ENCODE measurements at places on chromosomes 5 and 9.

GRCh38 chr5:53381-54174 lies 38.4 kb upstream of the PLEKHG4B start:
- DNase-seq: no peak

DNA sequence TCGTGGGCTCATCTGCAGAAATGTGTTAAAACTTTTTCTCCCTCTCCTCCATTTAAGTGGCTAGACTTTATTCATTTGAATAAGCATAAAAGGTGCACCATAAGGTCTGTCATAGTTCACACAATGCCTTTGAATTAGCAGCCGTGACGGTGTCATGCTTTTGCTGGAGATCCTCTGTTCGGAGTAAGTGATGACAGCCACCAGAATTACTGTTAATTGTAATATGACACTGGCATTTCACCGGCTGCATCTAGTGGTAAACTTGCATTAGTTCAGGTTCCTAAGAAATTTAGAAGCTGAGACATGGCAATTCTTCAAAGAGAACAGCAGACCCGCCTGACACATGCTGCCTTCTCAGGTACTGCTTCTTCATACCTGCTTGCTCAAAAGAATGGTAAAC lies 241.7 kb downstream of the EBF1 start:
- DNase-seq: no peak

DNA sequence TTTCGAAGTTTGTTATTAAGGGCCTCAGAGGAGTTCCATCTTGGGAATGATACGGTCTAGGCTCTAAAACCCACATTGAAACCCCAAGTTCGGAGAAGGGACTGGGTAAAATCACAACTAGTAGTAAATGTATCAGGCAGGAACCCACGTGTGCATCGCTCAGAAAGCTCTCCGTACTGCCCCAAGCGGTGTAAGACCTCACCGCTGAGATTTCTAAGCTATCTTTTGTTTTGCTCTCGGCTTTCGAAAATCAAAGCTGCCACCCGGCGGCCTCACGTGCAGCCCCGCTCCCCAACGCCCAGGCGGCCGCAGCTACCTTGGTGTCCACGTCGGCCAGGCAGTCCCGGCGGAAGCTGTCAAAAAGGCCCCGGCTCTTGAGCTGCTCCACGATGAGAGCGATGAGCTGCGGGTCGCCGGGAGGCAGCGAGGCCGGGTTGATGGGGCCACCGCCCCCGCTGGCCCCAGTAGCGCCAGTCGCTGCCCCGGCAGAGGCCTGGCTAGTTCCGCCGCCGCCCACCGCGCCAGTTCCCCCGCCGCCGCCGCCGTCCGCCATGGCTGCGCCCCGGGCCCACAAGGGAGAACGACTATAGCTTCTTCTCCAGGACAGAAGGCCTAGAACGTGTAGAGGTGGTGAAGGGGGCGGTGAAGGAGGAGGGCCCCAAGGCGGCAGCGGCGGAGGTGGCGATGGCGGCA lies 420 bp downstream of the BOD1 start:
- peak; percentile 69 for DNase-seq

DNA sequence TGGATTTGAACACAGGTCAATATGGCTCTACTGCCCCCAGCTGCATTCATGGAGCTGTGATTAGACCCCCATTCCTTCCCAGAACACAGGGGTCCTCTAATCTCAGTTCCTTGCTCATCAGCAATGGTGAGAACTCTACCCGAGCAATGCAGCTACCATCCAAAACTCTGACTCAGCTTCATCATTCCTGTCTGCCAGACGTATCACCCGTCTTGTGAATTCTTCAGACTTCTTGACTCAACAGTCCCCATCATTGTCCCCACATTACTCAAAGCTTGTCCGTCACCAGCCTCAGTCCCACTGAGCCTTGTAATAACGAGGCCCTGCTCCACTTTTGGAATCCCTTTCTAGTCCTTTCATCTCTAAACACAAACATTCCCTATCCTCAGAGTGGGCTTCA lies 36.3 kb upstream of the STX17 start:
- DNase-seq: no peak

DNA sequence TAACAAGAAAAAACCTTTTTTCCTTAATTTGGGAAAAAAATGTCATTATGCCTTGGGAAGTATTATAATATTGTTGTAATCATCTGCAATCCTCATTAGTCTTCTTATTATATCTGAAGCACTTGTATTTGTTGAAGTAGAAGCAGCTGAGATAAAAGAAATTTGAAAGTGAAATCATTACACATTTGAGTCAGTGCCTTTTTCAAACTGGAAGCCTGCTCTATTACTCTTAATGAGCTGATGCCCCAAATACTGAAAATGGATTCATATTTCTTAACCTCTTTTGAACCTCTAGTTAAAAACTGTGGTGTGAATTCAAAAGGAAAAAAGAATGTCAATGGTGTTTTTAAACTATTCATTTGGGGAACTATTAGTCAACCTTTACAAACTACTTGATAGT lies 1027.7 kb downstream of the NR2F1-AS1 start:
- no peak for DNase-seq

DNA sequence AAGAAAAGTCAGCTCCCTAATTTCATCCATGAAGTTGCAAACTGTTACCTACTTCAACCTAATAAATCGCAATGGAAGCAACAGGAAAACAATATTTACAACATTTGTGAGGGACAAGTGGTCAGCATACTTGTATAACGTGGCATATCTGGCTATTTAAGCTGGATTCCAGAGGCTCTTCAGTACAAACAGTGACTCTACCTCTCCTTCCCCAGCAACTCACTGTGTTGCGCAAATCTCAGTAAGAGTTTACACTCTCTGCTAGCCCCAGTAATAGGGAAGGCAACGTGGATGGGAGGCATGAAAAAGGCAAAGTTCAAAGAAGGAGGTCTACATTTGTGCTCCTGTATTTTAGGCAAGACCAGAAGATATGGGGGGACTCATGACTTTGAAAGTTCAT lies 18.9 kb upstream of the SEMA5A start:
- DNase-seq: no peak

DNA sequence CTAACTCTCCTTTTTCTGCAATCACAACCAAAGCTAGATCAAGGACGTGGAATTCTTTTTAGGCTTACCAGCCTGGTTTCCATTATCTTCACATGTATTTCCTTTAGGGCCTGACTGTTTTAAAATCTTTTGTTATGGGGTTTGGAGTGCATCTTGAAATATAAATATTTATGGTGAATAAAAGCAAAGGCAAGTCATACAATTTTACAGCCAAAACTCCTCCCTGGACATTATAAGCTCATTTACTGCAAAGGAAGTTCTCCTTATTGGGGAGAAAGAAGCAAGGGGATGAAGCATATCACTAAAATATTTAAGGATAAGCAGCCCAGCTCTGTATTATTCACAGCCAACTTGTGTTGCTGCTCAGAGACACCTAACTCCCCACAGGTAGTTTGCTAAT lies 132.2 kb upstream of the TARS1 start:
- no peak for DNase-seq

- no peak for DNase-seq
Observed at GRCh38 chr9:137575716-137576411, 2.9 kb downstream of the DPH7 start.

- no peak for DNase-seq
Observed at GRCh38 chr5:26329562-26330189, 708.7 kb downstream of the CDH9 start.

- DNase-seq: no peak
Observed at GRCh38 chr5:176943816-176944215, 44.7 kb upstream of the HK3 start.

- no peak for DNase-seq
Observed at GRCh38 chr5:129499208-129499852, 39.2 kb downstream of the ADAMTS19 start.

DNA sequence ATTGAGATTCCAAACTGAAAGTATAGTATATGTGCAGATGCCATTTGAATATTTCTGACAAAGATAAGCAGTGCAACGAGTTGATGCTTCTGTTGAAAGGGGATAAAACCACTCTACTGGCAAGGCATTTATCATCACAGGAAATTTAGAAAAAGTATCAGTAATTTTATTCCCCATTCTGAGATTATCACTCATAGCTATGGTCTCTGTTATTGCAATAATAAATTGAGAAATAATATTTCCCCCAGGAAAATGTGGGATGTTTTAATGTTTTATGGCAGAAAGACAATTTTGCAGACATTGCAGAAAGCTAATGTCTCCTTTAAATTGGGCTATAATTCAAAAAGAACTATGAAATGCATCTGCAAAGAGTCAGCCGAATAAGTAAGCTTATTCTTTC lies 1612.7 kb upstream of the ACO1 start:
- no peak for DNase-seq

DNA sequence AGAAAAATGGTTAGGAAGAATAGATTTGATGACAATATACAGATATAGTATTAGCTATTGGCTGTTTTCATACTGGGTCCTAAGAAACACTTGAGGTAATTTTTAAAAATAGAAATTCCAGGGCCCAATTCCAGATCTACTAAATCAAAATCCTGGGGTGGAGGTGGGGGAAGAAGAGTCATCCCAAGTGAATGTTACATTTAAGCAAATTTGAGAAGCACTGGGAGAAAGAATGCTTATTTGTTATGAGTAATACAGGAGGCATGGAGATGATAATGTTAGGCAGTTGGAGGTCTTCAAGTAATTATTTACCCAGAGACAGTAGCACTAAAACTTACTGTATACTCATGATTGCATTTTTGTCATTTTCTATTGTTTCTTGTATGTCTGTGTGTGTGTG lies 93.0 kb upstream of the DAB2 start:
- no peak for DNase-seq

DNA sequence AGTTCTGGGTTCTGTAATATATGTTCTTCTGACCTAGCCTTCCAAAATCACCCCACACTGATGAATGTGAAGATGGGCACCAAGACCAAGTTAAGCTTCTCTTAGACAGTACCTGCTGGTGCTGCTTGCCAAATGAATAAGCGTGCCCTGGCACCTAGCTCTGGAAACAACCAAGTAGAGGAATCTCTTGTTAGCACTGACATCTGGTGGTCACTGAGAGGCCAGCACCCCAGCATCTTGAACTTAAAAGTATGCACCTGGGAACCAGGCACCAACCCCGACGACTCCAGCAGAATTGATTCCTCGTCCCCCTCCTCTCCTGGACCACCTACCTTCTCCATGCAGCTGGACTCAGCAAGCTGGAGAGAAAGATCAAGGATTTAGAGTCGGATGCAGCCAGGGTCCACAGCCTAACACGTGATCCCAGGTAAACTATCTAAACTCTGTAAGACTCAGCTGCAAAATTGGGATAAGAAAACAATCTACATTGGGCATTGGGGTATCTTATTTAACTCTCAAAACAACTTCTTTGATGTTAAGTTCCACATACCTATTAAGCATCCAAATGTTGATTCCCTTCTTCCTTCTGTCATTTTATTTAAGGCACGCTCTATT lies 89.8 kb downstream of the SLC1A3 start:
- DNase-seq: peak; percentile 12

- no peak for DNase-seq
Observed at GRCh38 chr9:70601000-70601951, 186.8 kb upstream of the KLF9 start.

GRCh38 chr5:644971-645370 lies 32.8 kb downstream of the CEP72 start:
- DNase-seq: no peak

DNA sequence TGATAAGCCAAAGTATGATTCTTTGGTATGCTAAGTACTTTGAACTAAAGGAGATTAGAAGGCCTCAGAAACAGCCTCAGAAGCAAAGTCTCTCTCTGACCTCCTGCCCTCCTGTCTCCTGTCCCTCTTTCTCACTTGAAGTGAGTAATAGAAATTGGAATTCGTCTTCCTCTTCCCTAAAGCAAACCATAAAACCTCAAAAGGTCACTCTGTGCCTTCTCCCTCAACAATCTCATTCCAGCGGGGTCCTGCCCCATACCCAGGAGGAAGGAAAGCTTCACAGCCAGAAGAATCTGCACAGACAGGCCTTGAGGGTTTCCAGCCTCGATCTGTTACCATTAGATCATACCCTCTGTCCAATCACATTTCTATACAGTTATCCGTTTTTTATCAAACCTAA lies 87.8 kb downstream of the HAPLN1 start:
- DNase-seq: no peak

GRCh38 chr5:74630453-74631066 lies 10.0 kb downstream of the ENC1 start:
- DNase-seq: peak; percentile 20

DNA sequence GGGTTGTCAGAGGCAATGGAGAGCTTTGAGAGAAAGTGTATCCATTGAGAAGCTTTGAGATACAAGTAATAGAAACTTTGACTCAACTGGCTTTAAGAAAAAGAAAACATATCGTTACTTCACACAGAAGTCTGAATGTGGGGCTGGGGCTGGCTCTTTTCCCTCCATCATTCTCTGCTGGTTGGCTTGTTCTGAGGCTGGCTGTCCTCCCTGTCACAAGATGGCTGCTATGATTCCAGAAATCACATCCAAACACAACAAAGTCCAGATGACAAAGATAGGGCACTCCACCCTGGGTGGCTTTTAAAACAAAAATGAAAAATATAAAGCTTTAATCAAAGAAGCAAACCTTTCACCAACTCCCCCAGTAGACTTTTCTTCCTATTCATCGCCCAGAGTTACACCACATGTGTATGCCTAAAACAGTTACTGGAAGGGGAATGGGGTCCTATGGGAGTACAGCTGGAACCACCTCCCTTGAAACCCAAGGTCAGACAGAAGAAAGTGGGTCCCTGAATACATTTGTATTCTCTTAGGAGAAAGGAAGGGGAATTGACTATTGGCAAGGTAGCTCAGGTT lies 284.3 kb downstream of the GAS1 start:
- DNase-seq: no peak

DNA sequence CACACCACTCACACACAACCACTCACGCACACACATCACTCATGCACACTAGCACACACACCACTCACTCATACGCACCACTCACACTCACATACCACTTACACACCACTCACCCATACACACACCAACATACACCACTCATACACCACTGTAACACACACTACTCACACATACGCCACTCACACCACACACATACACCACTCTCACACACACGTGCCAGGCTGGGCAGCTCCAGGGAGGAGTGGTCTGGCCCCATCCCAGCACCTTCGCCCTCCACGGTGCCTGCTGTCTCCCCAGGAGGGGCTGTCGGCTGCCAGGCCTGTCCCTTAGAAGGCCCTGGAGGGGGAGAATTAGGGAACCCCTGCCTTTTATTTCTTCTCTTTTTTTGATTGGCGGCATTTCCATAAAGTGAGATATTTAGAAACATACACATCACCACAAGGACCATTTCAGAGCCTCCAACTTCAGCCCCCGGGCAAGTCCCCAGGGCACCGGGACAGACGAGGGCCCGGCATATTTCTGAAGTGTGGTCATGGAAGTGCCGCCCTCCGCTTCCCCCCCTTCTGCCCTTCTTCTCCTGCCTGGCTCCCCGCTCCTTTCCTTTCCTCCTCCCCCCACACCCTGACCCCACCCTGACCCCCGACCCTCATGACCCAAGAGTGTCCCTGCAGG lies 6.3 kb upstream of the ASB6 start:
- DNase-seq: no peak

DNA sequence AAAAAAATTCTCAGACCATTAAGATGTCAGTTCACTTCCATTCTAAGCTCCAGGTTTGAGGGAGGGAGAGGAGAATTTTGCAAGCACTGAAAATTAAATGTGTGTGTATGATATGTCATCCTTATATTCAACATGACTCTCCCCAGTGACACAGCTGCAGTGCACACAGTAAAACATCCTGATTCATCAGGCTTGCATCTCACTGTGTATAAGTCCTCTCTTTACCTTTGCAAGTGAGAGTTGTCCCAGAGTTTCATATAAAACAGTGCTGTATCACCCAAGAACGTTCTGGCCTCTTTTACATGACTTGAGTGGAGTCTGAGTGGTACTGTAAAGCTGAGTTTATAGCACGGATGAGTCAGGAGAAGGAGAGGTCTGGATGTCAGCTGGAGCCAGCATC lies 50.0 kb downstream of the DMRT2 start:
- DNase-seq: no peak

GRCh38 chr9:137433349-137433915 lies 7.7 kb downstream of the ENTPD8 start:
- no peak for DNase-seq

All from CD4-positive, alpha-beta T cell treated with Interleukin-15 for 4 hours (primary cell).